ENCODE measurements at places on chromosomes 16 and 17.

DNA sequence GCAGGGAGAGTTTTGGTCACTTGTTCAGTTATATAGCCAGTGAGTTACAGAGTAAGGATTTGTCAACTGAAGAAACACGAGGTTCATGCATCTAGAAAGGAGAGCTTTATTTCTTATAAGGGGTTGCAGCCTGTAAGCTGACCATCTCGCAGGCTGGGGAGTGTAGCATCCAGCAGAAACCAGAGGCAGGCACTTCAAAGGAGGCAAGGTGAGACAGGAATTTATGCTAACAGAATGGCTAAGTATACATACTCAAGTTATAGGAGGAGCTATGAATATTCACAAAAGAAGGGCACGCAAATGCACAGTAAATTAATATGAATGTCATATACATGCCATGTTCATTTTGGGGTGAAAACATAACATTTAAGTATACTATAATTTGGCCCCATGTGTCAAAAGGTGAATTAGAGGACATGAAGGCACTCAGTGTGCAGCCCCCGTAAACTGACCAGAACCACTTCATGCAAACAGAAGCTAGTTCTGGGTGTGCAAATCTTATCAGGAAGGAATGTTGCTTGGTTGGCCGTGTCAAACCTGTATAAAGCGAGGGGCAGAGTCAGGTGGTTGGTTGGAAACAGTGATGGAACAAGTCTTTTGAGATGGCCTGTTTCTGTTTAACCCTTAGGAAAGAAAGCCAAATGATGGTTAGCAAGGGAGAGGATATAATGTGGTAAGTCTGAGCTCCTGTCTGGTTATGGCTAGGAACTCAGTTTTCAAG, 97.0 kb downstream of the GRIN2A start:
- DNase-seq = no peak

DNA sequence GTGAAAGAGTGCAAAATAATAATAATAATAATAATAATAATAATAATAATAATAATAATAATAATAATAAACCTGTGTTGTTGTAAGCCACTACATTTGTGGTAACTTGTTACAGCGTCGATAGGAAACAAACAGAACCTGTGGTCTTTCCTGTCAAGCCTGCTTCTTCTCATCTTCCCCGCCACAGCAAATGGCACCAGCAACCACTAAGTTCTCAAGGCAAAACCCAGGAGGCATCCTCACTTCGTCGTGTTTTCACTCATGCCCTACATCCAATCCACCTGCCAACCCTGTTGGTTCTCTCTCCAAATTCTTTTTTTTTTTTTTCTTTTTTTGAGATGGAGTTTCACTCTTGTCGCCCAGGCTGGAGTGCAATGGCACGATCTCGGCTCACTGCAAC, 34.2 kb downstream of the ITGAE start:
- DNase-seq = no peak

GRCh38 chr17:76556765-76557367, 17.0 kb downstream of the PRCD start:
- DNase-seq = no peak

GRCh38 chr17:73621685-73622084, 22.6 kb downstream of the SDK2 start:
- DNase-seq = no peak

DNA sequence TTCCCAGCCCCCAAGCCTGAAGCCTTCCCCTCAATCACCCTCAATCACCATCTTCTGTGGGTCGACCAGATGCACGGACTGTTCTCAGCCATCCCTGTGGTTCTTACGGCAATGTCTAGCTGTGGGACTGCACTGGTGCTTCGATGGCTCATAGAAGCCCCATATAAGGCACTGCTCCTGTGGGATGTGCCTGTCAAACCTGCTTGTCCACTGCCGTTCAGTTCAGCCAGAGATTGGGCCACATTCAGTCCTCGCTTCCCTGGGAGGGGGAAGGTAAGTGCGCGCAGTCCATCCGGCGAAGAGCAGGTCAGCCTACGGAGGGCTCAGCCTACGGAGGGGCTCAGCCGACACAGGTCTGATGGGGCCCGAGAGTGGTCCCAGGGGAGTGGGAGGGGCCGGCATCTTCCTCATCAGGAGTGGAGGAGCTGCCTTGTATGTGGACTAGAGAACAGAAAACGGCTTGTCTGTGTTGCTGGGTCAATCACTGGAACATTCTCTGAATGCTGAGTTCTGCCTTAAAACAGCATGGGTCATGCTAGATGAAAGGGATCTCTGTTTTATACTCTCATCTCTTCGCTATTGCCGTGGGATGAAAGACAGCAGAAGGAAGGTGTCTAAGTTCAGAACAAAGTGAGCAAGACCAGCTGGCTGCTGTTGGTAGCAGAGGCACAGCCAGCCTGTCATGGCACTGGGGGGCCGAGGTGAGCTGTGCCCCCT, at the start of gene CARD14:
Gene CARD14, plus strand, starts transcription at position 247 of the 717 bp plus-strand sequence. CDS start 11,409 bp downstream, outside the sequence.
- DNase-seq = no peak

- no peak for DNase-seq
These were observed 92.0 kb upstream of the CHMP6 start for GRCh38 chr17:80899402-80900268.

DNA sequence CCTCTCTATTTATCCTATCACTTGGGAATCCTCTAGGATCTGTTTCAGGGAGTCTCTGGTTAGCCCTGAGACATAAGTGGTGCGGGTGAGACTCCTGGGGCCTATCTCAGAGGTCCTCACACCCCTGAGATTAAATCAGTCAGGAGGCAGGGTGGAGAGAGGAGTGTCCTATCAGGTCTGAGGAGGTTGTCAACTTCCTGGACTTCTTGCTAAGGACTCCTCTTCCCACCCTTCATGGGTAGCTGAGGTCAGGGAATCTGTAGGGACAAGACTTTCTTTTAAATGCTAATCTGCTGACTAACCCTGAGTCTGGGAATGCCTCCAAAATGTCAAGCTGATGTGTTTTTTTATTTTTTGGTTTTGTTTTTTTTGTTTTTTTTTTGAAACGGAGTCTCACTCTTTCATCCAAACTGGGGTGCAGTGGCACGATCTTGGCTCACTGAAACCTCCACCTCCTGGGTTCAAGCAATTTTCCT, 6.6 kb upstream of the ARMC5 start:
- no peak for DNase-seq

- DNase-seq = no peak
These were observed 92.1 kb downstream of the TTC19 start for GRCh38 chr17:16091773-16092172.

- DNase-seq = no peak
These were observed 355.6 kb downstream of the SEC14L1 start for GRCh38 chr17:77496401-77496801.

- DNase-seq = no peak
These were observed 29.4 kb downstream of the IRF8 start for GRCh38 chr16:85928401-85928820.

GRCh38 chr16:83335076-83335475, 472.7 kb upstream of the HSBP1 start:
- DNase-seq = no peak

DNA sequence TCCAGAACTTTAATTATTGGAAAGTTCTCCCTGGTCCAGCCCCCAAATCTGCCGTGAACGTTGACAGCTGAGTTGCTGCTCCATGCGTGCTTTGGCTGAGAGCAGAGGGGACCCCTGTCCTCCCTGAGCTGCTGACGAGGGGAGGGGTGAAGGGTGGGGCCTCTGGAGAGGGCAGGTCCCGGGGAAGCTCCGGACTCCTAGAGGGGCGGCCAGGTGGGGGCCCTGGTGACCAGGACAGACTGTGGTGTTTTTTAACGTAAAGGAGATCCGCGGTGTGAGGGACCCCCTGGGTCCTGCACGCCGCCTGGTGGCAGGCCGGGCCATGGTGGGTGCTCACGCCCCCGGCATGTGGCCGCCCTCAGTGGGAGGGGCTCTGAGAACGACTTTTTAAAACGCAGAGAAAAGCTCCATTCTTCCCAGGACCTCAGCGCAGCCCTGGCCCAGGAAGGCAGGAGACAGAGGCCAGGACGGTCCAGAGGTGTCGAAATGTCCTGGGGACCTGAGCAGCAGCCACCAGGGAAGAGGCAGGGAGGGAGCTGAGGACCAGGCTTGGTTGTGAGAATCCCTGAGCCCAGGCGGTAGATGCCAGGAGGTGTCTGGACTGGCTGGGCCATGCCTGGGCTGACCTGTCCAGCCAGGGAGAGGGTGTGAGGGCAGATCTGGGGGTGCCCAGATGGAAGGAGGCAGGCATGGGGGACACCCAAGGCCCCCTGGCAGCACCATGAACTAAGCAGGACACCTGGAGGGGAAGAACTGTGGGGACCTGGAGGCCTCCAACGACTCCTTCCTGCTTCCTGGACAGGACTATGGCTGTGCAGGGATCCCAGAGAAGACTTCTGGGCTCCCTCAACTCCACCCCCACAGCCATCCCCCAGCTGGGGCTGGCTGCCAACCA, at the start of gene MC1R:
Gene MC1R, plus strand, starts transcription at position 410 of the 895 bp plus-strand sequence. Its CDS starts 397 bp downstream, at position 807.
- no peak for DNase-seq

- no peak for DNase-seq
These were observed 70.1 kb downstream of the NLK start for GRCh38 chr17:28112606-28113005.

DNA sequence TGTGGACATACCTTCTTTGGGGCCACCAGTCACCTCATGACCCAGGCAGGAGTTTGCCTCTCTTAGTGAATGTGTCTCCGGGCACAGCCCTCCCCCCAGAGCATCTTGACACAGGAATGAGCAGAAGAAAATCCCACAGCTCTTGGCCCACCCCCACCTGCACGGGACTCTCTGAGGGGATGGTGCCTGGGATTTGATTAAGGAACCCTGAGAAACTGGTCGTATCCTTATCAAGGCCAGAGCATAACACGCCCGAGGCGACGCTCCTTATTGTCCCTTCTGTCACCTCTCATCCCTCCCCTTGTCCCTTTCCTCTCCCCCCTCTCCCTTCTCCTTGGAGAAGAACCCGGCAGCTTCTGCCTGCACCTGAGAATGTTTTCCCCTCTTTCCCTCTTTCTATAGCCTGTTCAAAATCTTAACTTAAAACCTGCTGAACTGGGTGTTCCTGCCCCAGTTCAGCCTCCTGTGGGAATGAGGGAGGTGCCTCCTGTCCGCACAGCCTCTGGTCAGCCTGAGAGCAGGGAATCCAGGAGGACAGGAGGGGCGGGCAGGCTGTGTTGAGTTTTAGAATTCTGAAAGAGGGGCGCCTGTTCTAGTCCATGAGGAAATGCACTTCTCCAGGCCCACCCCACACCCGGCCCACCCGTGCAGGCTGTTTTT, 140.7 kb upstream of the PLCG2 start:
- DNase-seq = no peak

DNA sequence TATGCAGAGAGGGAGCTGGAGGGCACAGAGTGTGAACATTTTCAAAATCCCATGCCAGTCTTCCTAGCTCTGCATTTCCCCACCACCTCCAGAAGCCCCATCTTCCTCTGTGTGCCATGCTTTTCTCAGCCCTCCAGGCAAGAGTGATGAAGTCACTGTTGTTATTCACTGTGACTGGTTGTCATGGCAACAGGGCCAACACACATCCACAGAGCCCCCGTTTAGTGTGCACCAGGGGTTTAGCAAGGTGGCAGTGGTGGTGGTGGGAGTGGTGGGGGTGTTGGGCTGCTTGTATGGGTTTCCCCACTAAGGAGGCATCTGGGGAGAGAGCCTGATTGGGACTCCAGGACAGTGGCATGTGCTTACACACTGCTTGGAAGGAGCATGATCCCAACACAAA, 309.9 kb upstream of the ASIC2 start:
- DNase-seq = no peak

DNA sequence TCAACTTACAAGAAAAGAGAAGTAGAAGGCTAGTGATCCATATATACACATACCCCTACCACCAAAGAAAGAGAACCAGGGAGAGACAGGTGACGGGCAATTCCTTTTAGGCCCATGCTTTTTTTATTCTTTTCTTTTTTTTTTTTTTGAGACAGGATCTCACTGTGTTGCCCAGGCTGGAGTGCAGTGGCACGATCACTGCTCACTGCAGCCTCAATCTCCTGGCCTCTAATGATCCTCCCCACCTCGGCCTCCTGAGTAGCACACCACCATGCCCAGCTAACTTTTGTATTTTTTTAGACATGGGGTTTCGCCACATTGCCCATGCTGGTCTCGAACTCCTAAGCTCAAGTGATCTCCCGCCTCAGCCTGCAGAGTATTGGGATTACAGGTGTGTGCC, 4.8 kb downstream of the HSPB9 start:
- DNase-seq = no peak

- no peak for DNase-seq
These were observed 27.7 kb upstream of the CHMP6 start for GRCh38 chr17:80963812-80964543.

GRCh38 chr16:8295513-8296237, 294.6 kb downstream of the TMEM114 start:
- DNase-seq = no peak

- DNase-seq = no peak
These were observed 16.5 kb downstream of the ZNF18 start for GRCh38 chr17:11980813-11981212.

DNA sequence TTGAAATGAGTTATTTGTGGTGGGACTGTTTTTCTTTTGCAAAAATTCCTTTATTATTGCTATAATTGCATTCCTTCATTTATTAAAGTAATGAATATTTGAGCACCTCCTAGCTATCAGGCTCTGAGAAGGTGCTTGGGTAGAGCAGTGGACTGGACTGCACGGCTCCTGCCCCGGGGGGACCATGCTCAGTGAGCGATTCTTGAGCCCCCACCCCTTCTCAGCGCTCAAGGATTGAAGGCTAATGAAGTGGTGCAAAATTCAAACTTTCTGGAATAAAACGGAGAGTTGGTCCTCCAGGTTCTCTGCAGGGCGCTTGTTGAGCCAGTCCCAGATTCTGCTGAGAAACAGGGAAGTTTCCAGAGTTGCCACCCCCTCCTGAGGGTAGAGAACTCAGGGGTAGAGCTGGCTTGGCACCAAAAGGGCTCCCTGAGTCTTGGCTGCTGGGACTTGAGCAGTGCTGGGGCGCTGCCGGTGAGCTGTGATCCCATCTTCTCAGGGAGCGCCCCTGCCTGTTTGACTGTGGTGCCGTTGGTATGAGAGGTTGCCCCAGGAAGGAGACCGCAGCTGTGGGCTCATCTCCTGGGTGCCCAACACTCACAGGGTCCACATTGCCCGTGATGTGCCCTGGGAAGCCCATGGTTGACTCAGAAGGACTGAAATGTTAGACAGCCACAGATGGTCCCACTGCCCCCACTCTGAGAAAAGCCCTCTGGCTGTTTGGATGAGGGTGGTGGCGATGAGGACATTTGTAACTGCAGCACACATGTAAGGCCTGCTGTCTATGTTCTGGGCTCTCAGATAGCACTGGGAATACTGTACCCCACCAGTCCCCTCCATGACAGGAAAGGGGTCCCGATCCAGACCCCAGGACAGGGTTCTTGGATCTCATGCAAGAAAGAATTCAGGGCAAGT, 20.0 kb downstream of the KSR1 start:
- DNase-seq = peak; percentile 90

GRCh38 chr16:84341528-84342295, 26.6 kb upstream of the ATP2C2 start:
- no peak for DNase-seq

DNA sequence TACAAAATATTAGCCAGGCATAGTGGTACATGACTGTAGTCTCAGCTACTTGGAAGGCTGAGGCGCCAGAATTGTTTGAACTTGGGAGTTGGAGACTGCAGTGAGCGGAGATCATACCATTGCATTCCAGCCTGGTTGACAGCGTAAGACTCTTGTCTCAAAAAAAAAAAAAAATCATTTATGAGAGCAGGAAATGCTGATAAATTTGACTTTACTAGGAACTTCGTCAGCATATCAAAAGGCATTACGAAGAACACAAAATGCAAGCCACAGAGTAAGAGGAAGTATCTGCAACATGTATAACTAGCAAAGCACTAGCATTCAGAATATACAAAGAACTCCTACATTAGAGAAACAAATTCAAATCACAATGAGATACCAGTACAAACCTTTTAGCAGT, 279.3 kb downstream of the ZFHX3 start:
- DNase-seq = no peak

GRCh38 chr16:68710211-68710610, 26.9 kb upstream of the CDH1 start:
- no peak for DNase-seq

- no peak for DNase-seq
These were observed 3.6 kb downstream of the MYO1C start for GRCh38 chr17:1488826-1489270.
